ENCODE measurements at places on chromosomes 13 and 19.

GRCh38 chr13:41468631-41469030 is 11.3 kb downstream of the RGCC start:
- DNase-seq: no peak

GRCh38 chr13:26628706-26629105 is 71.2 kb downstream of the WASF3 start:
- peak; percentile 40 for DNase-seq

DNA sequence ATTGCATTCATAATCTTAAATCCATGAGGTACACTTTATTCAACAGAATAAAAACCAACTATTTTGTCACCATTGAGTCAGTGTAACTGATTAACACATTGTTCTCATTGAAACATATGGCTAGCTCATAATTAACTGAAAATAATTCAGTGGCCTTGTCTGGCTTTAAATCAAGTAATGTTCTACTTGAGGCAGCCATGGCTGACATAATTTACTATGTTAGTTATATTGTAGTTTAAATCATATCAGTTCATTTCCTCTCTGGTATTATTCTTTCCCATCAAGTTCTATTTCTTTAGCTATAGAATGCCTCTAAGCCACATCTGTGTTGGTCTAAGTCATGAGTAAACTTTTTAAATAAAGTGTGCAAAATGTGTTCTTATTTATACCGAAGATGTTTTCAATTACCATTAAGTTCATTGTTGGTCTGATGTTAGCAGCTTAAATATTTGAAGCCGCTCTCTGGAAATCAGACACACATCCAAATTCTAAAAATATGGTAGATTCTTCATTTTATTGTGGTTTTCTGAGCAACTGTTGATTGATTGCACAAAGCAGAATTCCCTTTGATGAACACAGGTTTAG is 393.7 kb downstream of the GPC6 start:
- DNase-seq: no peak

DNA sequence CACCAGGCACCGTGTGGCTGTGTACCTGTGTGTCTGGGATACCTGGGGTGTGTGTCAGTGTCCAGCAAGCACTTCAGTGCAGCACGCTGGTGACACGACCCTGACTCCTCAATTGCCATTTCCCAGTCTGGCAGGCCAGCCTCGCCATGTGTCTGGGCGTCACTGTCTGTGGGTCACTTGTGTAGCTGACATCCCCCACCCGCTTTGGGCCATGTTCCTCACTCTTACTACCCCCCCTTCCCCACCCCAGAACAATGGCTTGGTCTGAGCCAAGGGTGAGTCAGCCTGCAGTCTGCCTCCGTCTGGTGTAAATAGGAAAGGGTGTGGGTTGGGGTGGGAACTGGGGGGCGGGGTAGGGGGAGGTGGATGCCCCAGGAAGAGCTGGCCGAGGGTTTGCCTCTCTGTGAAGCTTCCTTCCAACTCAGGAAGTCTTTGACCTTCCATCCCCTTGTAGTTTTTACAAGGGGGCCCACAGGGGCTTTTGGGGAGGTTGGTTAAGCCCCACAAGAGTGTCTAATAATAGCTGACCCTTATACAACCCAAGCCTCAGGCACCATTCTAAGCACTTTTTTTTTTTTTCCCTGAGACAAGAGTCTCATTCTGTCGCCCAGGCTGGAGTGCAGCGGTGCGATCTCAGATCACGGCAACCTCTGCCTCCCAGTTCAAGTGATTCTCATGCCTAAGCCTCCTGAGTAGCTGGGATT is 17.6 kb downstream of the NOVA2 start:
- DNase-seq: peak; percentile 70

DNA sequence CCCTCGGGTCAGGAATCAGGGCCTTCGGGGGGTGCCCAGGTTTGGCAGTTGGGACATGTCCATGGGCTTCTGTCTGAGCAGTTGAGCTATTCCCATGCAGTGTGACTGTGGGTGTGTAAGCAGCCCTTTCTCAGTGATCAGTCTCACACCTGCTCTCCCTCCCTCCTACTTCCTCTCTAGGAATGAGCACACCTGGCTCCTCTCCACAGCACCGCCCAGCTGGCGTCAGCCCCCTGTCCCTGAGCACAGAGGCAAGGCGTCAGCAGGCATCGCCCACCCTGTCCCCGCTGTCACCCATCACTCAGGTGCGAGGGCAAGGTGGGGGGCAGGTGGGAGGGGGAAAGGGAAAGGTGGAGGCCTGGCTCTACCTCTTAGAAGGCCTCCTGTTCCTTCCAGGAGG is 25.9 kb downstream of the COMP start:
- no peak for DNase-seq

- no peak for DNase-seq
These were observed 31.3 kb downstream of the LTBP4 start for GRCh38 chr19:40632311-40633036.

DNA sequence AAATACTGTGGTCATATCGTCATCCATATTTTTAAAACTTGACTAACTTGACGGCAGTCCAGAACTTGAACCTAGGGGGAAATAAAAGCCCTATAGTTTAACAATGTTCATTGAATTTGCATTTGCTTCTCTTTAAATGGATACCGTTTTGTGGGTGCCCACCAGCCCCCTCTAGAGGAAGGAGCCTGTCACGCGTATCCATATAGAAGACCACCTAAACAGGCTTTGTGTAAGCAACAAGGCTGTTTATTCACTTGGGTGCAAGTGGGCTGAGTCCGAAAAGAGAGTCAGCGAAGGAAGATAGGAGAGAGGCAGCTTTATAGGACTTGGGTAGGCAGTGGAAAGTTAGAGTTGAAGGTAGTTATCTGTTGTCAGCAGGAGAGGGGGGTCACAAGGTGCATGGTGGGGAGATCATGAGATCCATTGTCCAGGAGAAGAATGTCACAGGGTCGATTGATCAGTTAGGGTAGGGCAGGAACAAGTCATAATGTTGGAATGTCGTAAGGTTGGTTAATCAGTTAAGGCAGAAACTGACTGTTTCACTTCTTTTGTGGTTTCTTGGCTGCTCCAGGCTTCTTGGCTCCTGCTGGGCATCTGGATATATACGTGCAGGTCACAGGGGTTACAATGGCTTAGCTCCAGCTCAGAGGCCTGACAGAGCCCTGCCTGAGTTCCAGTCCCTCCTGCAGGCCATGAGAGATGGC is 42.5 kb upstream of the ANKRD10 start:
- DNase-seq: no peak
